ENCODE measurements at places on chromosomes 13 and 19.

- no peak for DNase-seq
Observed at GRCh38 chr13:64723724-64724123, 2506.4 kb downstream of the PCDH9 start.

- no peak for DNase-seq
Observed at GRCh38 chr19:23439623-23440022, 44.4 kb upstream of the ZNF91 start.

- DNase-seq = no peak
Observed at GRCh38 chr13:80214050-80214449, 126.9 kb downstream of the SPRY2 start.

GRCh38 chr13:47092202-47092601, 195.3 kb upstream of the HTR2A start:
- no peak for DNase-seq

GRCh38 chr13:113207460-113207859, 1.0 kb downstream of the PCID2 start:
- no peak for DNase-seq

DNA sequence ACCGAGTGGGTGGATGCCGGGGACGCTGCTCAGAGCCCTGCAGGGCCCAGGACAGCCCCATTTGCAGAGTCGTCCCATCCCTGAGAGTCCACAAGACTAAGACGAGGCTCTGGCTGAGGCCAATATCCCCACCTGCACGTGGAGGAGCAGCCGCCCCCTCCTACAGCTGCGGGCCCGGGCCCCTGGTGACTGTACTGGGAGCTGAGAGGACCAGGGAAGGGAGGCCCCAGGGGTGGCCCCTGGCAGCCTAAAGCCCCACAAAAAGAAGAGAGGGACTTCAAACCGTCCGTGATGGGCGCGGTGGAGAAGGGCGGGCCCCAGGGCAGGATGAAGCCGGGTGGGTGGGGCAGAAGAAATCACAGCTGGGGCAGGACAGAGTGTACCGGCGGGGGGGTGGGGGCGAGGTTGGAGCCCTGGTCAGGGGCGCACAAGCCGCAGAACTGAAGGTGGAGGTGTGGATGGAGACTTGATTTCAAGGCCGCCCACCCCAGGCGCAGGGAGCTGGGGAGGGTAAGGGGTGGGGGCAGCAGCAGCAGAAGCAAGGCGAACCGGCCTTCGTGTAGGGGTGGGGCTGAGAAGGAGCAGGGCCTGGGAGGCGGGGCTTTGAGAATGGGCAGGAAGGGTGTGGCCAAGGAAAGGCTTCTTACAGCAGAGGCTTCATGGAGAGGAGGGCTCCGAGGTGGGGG, 12.9 kb downstream of the CFD start:
- peak; percentile 28 for DNase-seq

- DNase-seq = no peak
Observed at GRCh38 chr13:100983111-100983510, 308.5 kb upstream of the TMTC4 start.

DNA sequence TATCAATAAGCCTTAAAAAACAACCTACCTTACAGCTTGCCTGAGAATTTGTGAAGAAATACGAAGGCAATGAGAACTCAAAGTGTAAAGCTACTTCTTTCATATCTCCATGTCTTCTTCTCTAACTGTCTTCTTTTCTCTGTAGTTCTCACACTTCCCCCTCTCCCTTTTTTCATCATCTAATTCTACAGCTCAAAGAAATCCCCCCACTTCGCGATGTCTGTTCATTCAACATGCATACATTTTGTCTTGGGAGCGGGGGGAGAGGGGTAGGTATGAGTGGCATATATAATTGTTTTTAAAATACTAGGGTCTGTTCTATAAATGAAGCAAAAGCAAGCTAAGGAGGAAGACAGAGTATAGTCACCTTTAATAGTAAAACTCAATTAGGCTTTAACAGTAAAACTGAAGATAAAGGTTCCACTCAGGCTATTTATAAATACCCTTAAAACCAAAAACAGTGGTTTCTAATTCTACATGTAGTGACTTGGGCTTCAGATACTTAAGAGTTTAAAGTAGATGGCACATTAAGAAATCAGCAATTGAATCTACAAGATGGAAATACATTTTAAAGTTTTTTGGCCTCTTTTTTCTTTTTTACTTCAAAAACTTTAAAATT, 106.9 kb downstream of the KLF12 start:
- no peak for DNase-seq

GRCh38 chr13:104460554-104460953, 1394.3 kb upstream of the SLC10A2 start:
- no peak for DNase-seq

- DNase-seq = no peak
Observed at GRCh38 chr19:17860331-17860992, 752 bp downstream of the RPL18A start.

DNA sequence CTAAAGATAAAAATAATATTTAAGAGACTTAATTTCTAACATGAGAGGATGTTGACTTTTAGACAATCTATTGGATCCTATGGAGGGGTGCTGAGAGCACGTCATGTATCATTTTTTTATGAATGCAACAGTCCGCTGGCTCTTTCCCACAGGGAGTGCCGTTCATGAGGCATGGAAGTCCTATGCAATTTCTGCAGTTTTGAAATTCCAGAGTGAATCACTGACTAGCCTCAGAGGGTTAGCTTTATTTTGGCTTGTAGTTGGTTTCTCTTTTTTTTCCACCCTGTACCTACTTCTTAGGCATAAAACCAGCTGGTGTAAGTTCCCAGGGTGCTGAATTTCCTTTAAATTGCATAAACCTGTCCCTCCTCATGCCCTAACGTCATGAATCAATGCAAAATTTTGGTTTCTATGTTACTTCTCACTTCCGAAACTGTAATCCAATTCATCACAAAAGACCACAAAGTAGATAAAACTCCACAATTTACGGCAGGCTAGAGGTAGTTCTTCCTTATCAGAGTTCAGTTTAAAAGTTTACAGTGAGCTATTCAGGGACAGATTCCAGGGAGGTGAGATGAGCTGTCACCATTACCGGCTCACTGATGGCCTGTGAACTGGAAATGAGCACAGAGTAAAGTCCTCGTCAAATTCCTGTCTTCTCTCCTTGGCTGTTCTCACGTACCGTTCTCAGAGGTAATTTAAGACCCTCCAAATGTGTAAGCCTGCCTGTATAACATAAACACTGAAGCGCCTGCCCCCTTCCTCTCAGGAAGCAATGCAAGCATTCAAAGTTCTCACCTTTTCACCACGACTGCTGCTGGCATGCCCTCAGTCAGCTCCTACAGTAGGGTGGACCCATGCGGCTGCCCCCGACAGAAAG, 216.6 kb upstream of the SLC10A2 start:
- no peak for DNase-seq

- DNase-seq = no peak
Observed at GRCh38 chr13:30145709-30146367, 161.5 kb downstream of the KATNAL1 start.

DNA sequence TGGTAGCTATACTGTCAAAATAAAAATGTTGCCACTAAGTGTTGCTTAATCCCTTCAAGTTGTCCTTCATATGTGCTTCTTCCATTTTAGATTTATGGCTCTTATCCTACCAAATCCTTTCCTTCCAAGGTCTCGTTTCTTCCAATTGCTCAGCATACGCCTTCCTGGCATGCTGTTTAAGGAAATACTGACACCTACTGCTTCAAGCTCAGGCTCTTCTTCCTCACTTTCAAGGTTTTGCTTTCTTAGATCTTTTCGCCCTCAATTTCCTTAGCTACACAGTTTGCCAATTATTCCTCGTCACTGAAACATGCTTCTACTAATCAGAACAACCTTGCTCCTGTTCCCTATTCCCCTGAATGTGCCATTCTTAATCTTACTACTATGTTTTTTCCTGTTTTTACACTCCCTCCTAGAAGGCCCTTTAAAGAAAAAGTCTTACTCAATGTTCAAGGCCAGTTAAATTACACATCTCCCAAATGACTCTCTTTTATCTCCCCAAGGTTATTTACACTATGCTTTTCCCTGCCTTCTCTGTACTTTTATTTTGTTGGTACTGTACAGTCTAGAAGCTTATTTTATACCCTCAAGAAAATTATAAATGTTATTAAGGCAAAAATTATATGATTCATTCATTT, 343.1 kb downstream of the MZT1 start:
- DNase-seq = no peak

- no peak for DNase-seq
Observed at GRCh38 chr19:12284631-12285030, 10.1 kb downstream of the ZNF44 start.

- DNase-seq = no peak
Observed at GRCh38 chr13:40271931-40272775, 394.3 kb downstream of the FOXO1 start.

DNA sequence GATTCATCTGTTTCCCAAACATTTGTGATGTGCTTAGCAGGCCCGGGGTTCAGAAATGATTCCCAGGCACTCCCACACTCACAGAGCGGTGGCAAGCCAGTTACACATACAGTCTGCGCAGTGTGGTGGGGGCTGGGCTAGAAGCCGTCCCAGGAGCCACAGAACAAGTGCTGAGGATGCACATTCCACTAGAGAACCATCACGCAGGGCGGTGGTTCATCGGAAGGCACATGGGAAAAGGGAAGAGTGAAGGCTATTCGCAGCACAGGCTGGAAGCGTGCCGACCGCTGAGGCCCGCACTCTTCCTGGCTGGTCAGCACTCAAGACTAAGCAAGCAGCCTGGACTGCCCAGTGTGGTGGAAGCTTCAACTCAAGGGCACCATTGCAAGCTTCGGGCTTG, 126.3 kb upstream of the SLC7A1 start:
- no peak for DNase-seq

GRCh38 chr13:28531077-28531844, 36.3 kb upstream of the FLT1 start:
- DNase-seq = no peak

GRCh38 chr19:12555456-12555930, 4.2 kb upstream of the ZNF564 start:
- DNase-seq = no peak

DNA sequence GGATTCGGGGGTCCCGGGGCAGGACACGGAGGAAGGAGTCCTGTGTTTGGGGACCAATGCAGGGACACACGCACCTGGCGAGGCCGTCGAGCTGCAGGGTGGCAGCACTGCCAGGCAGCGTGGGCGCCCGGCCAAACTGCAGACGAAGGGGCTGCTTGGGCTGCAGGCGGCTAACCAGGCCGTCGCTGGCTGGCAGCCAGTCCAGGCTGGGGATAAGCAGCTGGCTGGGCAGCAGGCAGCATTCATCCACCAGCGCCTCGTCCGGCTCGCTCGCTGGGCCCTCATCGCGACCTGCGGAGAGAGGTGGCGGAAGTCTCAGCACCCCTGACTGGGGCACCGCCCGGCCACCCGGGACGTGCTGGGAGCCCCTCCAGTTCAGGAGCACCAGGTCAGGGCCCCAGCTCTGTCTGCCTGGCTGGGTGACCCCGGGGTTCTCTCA, 11.5 kb downstream of the CFD start:
- no peak for DNase-seq

GRCh38 chr19:4568886-4569285, 9.4 kb upstream of the SEMA6B start:
- no peak for DNase-seq

- DNase-seq = no peak
Observed at GRCh38 chr19:16184665-16185122, 516 bp upstream of the FAM32A start.

GRCh38 chr19:35856546-35857149, at the start of gene KIRREL2:
TSS of gene KIRREL2 (plus strand) at chr19:35856911. CDS start at chr19:35857120, 209 bp downstream.
- peak; percentile 21 for DNase-seq

DNA sequence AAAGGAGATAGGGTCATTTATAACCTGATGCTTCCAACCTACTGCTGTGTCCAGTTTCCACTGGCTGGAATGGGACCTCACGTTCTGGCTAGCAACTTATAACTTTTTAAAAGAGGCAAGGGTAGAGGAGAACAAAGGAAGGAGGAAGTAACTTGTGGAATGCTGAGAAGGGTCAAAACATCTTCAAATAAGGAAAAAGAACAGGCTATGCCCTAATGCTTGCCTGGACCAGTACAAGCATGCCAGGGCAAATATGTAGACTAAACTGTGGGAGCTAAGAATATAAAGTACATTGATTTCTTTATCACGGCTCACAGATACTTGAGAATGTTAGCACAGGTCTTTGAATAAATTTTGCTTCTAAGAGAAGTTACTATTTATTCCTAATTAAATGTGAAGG, 1.5 kb upstream of the ZNF561 start:
- DNase-seq = no peak

DNA sequence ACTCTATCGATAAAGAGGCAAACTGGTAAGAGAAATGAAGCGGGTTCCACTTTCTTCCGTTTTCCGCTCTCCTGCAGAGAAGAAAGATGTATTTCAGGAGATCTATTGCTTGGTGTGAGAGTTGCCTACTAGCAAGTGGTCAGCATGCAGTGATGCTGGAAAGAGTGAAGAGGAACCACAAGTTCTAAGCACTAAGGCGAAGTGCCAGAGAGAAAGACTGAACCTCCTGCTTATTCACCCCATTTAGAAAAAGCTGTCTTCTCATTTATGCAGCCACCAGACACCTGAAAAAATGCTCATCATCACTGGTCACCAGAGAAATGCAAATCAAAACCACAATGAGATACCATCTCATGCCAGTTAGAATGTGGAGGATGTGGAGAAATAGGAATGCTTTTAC, 78.7 kb upstream of the GPC6 start:
- no peak for DNase-seq

- no peak for DNase-seq
Observed at GRCh38 chr13:45393941-45394570, 24.1 kb downstream of the SLC25A30 start.

DNA sequence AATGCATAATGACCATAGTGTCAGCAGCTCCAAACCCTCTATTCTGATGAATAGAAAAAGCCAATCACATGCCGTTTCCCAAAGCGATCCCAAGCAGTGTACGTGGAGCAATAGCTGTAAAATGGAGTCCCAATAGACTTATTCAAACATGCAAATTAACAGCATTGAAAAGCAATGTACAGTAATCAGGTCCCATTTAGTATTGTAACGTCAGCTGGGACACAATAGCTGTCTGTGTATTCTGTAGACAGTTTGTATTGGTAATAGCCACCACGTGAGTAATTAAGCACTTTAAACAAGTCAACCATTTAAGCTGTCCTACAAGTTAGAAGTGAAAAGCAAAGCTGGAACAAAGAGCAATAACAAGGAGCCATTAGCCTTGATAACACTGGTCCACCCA, 698.2 kb downstream of the PCDH17 start:
- DNase-seq = no peak

- DNase-seq = no peak
Observed at GRCh38 chr13:33007237-33007636, 9.0 kb upstream of the KL start.
